Smooth muscle cell of trachea (primary cell): ENCODE measurements at places on chromosomes 2 and 18. TPM values are rescaled to one million over a fixed set of nuclear protein-coding genes. Genes with fewer than 3 reads are reported as not detected.

POTEF gene
- not detected in 2 replicates for total RNA-seq

TMEM178A gene
- total RNA-seq = 1.0 and 1.3 TPM in 2 replicates

MC4R gene
- not detected in 2 replicates for total RNA-seq

PDE11A gene
- not detected in 2 replicates for total RNA-seq

ZNF521 gene
- total RNA-seq = 42.6 and 45.5 TPM in 2 replicates

TLX2 gene
- 0.58 and 0.83 TPM in 2 replicates for total RNA-seq

PNO1 gene
- 8.7 and 10.9 TPM in 2 replicates for total RNA-seq

TBR1 gene
- total RNA-seq = under 0.01 TPM in 1 of 2 replicates, not detected in the other

AAK1 gene
- total RNA-seq = 35.9 and 44.2 TPM in 2 replicates

KCNE4 gene
- 13.4 and 21.2 TPM in 2 replicates for total RNA-seq

EPAS1 gene
- total RNA-seq = 71.1 and 274 TPM in 2 replicates

THSD7B gene
- 0.33 TPM in 1 of 2 replicates, not detected in the other for total RNA-seq

GIGYF2 gene
- 54.5 and 55.1 TPM in 2 replicates for total RNA-seq

GALNT14 gene
- 0.66 and 1.7 TPM in 2 replicates for total RNA-seq

ZC3H15 gene
- total RNA-seq = 56.2 and 93.1 TPM in 2 replicates

UGT1A5 gene
- not detected in 2 replicates for total RNA-seq

C1QL2 gene
- total RNA-seq = not detected in 2 replicates

OXER1 gene
- total RNA-seq = 0.17 TPM in 1 of 2 replicates, not detected in the other

KLHL29 gene
- total RNA-seq = 4.2 and 13.9 TPM in 2 replicates

EFHD1 gene
- under 0.01 TPM in 1 of 2 replicates, not detected in the other for total RNA-seq

SERPINB11 gene
- not detected in 2 replicates for total RNA-seq

PIAS2 gene
- total RNA-seq = 20.5 and 21.2 TPM in 2 replicates

SEH1L gene
- 40.9 and 59.1 TPM in 2 replicates for total RNA-seq

ACMSD gene
- not detected in 2 replicates for total RNA-seq
